ENCODE measurements at places on chromosomes 13 and 19. TPM values are rescaled to one million over a fixed set of nuclear protein-coding genes. Genes with fewer than 3 reads are reported as not detected.
A peak's percentile ranks its signal among the peaks of the same experiment; 100 is the strongest.

Gene CLC
- total RNA-seq, result not detected

Gene PTH2
- total RNA-seq, result not detected

Gene IGSF23
- not detected for total RNA-seq

Gene UGGT2
- total RNA-seq, result 25.9 TPM

Gene LSR
- 16.7 TPM for total RNA-seq

Gene CACNG8
- 1.8 TPM for total RNA-seq

Gene SGCG
- not detected for total RNA-seq

GRCh38 chr13:95367309-95367843, 66.1 kb upstream of the ABCC4 start:
- no peak for DNase-seq

DNA sequence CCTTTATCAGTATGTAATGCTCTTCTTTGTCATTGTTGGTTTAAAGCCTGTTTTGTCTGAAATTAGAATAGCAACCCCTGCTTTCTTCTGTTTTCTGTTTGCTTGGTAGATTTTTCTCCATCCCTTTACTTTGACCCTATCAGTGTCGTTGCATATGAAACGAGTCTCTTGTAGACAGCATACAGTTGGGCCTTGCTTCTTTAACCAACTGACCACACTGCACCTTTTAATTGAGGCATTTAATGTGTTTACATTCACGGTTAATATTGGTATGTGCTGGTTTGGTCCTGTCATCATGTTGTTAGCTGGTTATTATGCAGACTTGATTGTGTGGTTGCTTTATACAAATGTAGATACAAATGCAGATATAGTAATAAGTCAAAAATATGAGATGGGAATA, 71.1 kb downstream of the PDS5B start:
- DNase-seq, result no peak

- no peak for DNase-seq
Observed at GRCh38 chr13:46753137-46753536, 43.8 kb downstream of the ESD start.

GRCh38 chr19:33117501-33117900, 14.4 kb upstream of the WDR88 start:
- no peak for DNase-seq

DNA sequence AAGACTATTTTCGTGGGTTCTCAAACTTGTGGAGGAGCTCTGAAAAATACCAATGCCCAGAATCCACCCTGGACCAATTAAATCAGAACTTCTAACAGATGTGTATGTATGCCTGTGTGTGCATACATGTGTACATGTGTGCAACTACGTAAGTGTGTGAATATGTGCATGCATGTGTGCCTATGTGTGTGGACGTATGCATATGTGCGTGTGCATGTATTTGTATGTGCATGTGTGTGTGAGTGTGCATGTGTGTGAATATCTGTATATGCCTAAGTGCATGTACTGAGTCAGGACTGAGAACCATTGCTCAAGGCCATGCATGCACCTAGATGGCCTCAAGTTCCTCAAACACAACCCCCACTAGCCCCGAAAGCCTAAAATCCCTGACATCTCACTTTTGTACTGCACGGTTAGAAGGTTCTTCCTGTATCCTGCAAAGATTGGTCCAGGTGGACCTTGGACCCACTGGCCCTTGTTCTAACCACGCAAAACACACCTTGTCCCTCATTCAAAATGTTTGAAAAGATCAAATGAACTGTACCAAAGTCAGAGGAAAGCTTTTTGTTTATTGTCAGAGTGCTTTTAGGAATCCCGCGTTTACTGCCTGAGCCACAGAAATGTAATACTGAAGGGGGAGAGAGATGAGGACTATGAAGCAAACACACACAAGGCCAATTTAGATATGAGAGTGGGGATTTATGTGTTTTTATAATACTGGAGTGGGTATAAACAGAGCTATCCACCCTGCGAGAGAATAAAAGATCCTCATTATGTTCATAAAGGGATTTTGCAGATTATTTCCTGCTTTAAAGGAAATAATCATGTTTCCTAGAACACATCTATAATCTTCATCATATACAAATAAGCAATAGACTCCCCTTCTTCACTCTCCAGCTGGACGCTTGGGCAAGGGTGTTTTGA, 39.1 kb downstream of the LATS2 start:
- no peak for DNase-seq

DNA sequence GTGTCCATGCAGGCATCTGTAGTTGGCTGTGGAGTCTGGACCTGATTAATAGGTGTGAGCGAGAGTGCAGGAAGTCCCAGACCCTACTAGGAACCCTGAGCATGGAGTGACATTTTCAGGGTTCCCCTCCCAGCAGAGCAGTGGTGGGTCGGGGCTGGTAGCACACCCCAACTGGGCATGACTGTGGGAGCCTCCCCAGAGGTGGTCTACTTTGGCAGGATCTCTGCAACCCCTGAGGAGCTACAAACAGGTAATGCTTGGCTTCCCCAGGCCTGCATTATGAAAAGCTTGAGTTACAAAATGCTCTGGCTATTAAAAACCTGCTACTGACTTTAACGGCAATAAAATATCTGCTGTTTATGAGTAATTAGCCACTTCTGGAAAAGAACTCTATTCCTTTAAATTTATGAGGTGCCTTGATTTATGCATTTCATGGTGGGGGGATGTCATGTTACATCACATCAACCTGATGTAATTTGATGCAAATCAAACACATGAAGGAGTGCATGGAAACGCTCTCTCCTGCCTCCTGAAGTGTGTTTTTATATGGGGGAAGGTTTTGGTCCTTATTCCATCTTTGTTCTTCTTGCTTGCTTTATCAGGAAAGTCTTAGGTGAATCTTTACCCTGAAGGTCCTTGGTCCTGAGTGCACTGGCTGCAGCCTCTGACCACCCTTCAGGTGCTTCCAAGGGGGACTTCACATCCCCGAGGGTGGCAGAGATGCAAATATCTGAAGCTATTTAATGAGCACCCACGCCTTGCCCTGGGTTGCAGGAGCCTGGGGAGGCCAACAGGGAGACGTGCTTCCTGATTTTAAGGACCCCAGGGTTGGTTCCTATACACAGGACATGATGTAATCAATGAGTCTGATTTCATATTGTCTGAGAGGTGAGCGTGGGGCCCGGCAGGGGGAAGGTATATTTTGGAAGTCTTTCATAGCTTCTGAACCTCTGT, 54.0 kb downstream of the ZNF536 start:
- no peak for DNase-seq

DNA sequence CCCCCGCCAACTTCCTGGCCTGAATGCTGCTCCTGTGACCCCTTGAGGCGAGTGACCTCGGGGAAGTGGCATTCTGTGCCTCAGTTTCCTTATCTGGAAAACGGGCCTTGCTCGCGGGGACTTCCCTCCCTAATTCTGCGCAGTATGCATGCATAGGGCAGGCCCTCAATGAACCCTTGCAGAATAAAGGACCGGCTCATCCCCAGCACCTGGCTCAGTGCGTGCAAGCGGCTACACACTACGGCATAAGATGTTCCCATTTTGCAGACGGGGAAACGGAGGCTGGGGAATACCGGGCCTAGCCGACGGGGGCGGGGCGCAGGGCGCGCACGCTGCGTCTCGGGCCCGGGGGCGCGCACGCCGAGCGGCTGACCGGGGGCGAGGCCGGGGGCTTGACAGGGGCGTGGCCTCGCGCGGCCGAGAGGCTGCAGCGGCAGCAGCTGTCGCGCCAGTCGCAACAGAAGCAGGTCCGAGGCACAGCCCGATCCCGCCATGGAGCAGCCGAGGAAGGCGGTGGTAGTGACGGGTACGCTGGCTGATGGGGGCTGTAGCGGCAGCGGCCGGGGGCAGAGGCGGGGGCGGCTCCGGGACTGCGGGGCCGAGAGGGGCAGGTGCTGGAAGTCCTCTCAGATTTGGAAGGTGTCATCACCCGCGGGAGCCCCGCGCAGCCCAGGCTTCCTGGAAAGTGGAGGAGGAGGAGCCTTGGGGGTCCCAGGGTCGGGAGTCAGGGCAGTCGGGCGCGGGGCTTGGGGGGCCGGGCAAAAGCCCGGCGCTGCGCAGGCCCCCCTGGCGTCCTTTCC, at the start of gene PGPEP1:
Gene PGPEP1, plus strand, starts transcription at position 409 of the 800 bp plus-strand sequence. Its CDS starts 84 bp downstream, at position 493.
- peak; percentile 74 for DNase-seq

DNA sequence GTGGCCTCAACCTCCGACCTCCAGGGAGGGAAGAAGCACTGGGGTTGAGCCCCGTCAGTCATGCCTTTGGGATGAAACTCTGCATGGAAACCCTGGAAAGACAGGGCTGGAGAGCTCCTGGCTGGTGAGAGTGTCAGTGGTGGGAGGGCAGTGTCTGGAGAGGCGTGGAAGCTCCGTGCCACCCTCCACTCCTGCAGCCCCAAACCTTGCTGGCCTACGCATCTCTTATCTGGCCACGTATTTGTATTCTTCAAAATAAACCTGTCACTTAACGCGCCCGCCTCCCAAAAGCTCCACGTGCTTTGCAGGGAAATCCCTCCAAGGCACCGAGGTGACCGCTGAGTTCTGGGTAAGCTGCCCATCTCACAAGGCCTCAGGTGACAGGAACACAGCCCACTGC, 84.3 kb downstream of the TEX29 start:
- DNase-seq, result no peak

- DNase-seq, result peak; percentile 82
Observed at GRCh38 chr19:18456974-18457373, 19.0 kb upstream of the ISYNA1 start.

Measured in G401 (cell line).